ENCODE measurements at places on chromosomes 6 and 20.

DNA sequence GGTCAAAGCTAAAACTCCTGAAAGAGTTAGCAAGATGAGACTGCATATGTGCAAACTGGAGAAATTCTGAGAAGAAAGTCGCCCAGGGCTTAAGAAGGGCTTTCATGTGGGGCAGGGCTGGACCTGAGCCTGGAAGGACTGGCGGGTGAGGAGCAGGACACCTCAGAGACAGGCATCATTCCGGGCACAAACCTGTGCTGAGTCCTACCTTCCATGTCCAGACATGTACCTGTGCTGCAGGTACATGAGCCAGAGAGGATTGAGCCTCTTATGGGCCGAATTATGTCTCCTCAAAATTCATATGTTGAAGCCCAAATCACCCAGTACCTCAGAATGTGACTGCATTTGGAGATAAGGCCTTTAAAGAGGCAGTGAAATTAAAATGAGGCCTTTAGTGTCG lies 171.0 kb downstream of the QRSL1 start:
- DNase-seq, result no peak

DNA sequence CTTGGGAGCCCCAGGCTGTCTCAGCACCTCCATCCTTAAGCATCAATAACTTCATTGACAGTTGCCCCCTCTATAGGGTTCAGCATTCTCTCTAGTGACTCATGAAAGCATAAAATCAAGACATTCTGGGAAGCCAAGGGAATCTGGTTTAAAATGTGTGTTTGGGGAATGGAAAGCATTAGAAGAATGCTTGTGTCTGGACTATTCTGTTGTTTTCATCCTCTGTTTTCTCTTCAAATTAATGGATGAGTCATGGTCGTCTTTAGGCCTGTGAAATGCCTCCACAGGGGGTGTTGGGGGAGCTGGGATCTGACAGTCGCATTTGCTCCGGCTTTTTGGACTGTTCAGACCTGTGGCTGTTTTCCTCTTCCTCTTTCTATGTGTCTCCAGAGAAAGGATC lies 279.7 kb downstream of the CDC5L start:
- DNase-seq, result peak; percentile 9

- DNase-seq, result no peak
Observed at GRCh38 chr6:104212977-104213668, 646.6 kb downstream of the HACE1 start.

DNA sequence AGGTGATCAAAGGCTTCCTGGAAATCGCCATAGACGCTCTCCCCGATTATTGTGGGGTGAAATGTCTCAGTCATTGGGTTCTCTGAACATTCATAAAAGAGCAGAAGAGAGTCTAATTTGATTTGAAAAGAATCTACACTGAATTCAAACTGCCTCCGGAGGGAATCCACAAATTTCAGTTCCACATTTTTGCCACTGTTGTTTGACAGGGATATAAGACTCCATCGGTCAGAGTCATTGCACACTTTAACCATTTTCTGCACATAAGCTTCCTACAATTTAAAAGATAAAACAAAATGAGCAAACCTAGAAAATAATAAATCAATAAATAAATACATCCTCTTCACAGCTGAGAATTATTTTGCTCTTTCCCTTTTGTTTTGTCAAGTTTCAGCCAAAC lies 2.3 kb downstream of the TENT5A start:
- no peak for DNase-seq

Measured in SW 1271 (cell line).